ENCODE measurements at places on chromosomes 1 and 21. TPM values are rescaled to one million over a fixed set of nuclear protein-coding genes. Genes with fewer than 3 reads are reported as not detected.

DNA sequence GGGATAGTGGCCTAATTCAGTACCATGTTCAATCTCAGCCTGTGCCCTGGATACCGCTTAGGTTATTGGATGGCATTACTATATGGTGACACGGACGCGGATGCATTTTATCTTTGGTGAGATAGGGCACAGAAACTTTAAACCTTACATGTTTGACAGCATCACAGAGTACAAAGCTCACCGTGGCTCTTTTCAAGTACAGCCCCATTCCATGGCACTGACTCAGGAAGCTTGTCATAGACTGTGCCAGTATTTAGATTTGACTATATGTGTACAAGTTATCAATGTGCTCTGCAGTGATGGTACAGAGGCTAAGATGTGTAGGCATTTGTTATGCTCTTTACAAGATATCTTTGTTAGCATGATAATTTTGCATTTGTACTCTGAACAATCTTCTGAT is 169.0 kb downstream of the RYR2 start:
- no peak for DNase-seq

DNA sequence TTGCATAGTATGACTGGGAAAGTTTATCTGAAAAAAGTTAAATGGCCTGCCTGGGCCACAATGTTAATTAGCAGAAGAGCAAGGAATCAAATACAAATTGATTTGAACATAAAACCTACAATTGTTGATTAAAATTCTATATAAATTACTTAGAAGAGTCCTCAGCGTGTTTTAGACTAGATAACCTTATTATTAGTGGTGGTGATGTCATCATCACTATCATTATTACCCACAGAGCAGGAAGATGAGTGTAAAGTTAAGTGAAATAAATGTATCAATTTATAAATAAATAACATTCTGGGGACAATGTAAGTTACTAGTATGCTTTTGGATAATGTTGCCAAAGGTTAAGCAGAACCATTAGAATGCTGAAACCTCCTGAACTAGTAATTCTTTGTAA is 46.1 kb downstream of the RBM11 start:
- no peak for DNase-seq

DNA sequence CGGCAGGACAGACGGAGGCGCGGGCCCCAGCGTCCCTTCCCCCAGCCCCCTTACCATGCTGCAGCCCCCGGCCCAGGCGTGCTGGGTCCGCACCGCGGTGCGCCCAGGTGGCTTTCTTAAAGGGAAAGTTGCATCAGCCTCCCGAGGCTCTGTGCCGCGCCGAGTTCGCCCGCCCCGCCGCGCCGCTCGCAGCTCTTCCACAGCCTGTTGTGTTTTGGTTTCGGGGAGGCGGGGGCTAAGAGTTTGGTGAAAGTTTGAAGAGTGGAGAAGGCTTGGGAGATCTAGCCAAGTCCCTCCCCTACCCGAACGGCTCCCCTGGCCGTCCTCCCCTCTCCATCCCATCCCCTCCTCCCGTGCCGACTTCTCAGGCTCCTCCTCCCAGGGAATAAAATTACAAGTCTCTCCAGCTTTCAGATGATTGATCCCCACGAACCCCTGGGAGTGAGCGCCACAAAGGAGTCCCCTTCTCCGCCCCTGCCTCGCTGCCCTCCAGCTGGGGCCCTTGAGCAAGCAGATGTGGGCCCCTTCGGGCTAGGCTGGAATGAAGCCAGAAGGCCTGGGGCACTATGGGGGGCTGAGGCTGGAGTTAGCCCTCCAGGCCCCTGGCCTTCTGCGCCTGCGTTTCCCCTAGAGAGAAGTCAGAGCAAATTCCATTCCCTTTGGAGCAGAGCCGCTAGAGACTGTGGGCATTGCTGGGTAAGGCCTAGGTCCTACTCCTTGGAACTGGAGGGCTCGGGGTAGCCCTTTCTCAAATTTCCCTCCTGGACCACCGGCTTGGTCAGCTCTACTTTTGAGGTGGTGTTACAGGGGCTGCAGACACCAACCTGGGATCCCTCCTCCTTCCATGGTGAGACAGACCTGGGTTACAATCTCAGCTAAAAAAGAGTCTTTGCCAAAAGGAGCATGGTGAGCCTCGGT is at the start of gene SLC6A9:
SLC6A9 (minus strand) TSS at position 211 of the 918 bp plus-strand sequence. CDS start 7,185 bp downstream, outside the sequence.
- peak; percentile 83 for DNase-seq

DNA sequence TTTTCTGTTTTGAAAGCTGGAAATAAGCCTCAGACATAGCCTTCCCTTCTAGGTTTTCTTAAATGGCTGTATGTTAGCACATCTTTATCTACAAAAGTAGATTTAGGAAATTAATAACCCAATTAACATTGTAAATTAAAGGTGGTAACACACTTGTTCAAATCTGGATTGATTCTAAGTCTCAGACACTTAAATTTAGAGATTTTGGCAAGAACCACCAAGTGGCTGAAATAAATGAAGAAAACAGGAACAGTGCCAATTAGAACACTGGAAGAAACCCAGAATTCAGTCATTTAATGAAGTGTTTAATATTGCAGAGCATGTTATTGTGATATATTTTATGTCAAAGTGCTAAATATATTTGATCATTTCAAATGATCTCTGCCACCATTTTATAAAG is 628.2 kb downstream of the USP25 start:
- DNase-seq: no peak

DNA sequence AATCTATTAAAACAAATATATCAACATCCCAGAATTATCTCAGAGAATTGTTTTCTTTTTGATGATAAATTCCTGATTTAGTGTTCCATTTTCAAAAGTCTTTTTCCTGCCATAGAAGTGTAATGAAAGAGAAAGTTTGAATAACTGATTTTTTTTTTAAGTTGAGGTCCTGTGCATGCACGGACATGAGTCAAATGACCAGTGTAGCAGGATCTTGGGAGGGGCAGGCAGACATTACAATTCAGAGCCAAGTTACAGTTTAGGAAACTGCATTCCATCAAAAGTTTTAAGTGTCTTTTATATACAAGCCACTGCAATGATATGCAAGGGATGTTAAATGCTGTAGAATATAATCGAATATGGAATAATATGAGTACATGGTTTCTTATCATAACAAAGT is 227.5 kb downstream of the HMCN1 start:
- no peak for DNase-seq

DNA sequence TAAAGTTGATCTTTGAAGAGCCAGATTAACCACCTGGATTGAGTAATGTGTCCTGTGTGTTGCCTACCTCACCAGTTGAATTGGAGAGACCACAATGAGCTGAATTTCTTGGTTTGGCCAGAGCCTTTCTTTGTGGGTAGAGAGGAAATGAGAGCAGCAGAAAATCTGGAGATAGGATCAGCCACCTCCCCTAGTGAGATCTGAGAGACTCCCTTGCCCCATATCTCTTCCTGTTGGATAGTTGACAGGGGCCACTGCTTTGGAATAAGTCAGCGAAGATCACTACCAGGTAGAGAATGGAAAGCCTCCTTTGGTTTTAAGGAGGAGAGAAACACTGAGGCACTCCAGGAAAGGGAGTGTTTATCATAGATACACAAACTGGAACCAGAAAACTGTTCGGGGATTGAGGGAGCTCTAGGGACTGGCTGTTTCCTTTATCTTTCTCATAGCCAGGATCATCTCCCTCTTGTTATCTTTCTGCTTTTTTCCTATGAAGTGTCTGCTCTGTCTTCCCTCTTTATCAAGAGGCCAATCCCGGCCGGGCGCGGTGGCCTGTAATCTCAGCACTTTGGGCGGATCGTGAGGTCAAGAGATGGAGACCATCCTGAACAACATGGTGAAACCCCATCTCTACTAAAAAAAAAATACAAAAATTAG is 21.3 kb upstream of the ZNF326 start:
- DNase-seq: no peak

GRCh38 chr21:32956061-32956656 is 69.6 kb upstream of the OLIG2 start:
- DNase-seq: no peak

- no peak for DNase-seq
Observed at GRCh38 chr1:18508084-18508483, 27.4 kb downstream of the KLHDC7A start.

Gene TSPEAR
- 0.18 TPM for total RNA-seq

Gene SAMD13
- total RNA-seq: 1.8 TPM

Gene CD1C
- total RNA-seq: not detected

GRCh38 chr1:172670316-172670715 is 11.4 kb downstream of the FASLG start:
- no peak for DNase-seq

Gene ITLN2
- not detected for total RNA-seq

GRCh38 chr1:20726932-20727745 is 5.4 kb downstream of the SH2D5 start:
- no peak for DNase-seq

Gene TGFB2
- total RNA-seq: 11.0 TPM

DNA sequence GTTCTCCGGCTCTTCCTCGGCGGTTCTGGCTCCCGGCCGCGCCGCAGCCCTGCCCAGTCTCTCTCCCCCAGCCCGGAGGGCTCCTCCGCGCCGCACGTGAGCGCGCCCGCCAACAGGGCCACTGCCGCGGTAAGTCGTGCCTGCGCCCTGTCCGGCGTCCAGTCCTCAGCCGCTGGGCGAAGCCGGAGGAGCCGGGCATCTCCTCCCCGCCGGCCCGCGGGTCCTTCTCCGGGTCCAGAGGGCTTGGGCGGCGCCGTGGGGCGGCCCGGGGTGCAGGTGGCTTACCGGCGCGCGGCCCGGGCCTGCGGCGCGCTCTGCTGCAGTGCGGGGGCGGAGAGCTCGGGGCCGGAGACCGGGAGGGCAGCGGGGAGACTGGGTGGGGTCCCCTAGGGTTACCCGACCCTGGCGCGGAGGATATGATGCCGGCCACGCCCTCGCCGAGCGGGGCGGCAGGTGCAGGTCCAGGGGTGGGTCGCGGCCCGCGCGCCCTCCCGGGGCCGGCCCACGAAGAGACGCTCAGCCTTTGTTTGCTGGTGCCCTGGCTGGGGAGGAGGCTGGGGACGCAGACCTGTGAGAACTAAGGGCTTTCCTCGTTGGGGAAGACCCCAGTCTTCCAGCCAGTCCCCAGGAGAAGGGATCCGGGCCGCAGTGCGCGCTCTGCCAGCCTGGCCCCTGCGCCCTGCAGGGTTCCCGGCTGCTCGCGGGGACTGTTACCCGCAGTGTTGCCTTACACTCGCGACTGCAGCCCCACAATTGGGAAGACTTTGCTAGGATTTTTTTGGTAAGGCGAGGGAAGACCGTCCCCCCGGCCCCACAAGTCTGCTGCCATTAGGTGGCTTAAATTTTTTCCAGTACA is at the start of gene DOP1B:
DOP1B (plus strand) TSS at position 10 of the 856 bp plus-strand sequence. CDS start 7,910 bp downstream, outside the sequence.
- DNase-seq: no peak

- no peak for DNase-seq
Observed at GRCh38 chr1:111834956-111835355, 79.3 kb downstream of the DDX20 start.

DNA sequence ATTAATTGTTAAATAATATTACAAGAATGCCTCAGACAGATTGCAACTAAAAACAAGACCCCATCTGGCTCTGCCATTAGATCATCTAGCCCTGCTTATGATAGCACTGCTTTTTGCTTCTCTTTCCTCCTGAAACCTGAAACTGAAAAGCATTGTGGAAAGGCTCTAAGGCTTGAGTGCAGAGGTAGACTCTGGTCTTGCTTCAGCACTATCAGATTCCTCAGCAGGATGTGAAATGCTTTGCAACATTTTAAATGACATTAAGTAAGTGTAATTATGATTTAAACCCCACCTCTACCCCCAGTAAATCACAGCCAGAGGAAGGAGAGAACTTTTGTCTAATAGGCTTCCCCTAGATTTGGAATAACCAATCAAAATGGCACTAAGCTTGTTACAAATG is 32.9 kb downstream of the PHC2 start:
- DNase-seq: no peak

Gene FMO2
- 1.9 TPM for total RNA-seq

Gene GLRX2
- 3.2 TPM for total RNA-seq

DNA sequence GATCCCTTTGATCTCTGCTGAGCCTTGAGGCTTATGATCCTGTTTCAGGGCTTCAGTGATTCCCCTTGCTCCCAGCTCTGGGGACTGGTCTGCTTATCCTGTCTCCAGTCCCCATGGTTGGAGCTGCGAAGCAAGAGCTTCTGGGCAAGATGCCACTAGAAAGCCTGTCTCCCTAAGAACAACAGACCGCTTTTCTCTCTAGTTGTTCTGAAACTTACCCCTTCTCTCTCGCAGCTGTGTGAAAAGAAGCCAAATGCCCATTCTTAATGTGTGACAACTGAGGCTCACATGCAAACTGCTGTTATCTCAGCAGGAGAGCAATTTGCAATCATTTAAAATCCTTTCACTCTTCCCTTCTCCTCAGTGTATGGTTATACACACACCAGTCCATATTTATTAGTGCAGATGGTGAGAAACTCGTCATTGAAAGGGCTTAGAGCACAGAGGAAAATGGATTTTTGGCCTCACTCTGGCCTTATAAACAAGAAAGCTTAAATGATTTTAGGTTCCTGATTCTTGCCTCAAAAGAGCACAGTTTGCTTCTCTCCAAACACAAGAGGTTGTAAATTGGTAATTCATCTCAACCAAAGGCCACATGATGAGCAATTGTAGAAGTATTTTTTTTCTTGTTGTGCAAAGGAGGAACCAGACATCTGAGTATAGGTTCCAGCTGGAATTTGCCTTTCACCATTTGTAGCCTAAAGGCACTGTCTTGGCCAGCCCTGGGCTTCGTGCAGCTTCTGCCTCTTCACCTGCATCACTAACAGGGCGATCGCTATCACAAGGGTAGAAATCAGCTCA is 179.2 kb upstream of the LMO4 start:
- no peak for DNase-seq

GRCh38 chr1:39393645-39394044 is 97.8 kb upstream of the BMP8A start:
- DNase-seq: no peak

- no peak for DNase-seq
Observed at GRCh38 chr1:208499026-208499425, 254.8 kb upstream of the PLXNA2 start.

GRCh38 chr1:232795497-232796053 is 9.6 kb upstream of the MAP10 start:
- no peak for DNase-seq

Gene HSF2BP
- total RNA-seq: not detected

Gene THEM5
- total RNA-seq: not detected

DNA sequence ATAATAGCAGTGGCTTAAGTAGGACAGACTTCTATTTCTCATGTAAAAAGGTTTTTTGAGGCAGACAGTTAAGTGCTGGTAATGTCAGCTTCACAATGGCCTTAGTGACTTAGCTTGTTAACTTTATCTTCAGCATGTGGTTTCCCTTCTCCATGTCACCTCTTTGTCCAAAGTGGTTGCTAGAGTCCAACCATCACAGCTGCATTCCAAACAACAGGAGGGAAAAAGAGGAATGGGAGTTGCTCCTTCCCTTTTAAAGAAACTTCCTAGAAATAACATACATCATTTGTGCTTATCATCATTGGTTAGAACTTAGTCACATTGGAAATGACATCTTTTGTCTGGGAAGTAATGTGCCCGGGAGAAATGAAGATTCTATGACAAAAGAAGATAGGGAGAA is 9.9 kb downstream of the GSTM5 start:
- no peak for DNase-seq

Gene LAMC1
- 212 TPM for total RNA-seq

GRCh38 chr1:236287757-236288619 is 6.2 kb upstream of the ERO1B start:
- DNase-seq: peak; percentile 56

DNA sequence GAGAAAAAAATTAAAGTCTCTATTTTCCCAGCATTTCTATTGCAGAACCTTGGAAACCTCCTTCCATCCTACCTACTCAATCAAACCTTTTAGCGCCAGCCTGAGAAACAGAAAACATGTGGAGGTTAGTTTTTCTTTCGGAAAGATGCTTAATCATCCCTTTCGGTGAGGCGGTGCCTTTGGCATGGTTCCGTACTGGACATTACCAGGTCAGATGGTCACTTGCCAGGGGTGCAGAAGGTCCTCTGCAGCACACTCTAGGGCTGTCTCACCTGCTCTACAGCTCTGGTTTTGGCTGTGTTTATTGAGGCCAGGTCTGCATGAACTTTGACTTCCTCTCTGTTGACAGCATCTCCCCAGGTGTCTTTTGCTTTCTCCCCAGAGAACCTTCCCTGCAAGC is 121.5 kb downstream of the PLD5 start:
- no peak for DNase-seq
